ENCODE measurements at places on chromosomes 2 and 18.

DNA sequence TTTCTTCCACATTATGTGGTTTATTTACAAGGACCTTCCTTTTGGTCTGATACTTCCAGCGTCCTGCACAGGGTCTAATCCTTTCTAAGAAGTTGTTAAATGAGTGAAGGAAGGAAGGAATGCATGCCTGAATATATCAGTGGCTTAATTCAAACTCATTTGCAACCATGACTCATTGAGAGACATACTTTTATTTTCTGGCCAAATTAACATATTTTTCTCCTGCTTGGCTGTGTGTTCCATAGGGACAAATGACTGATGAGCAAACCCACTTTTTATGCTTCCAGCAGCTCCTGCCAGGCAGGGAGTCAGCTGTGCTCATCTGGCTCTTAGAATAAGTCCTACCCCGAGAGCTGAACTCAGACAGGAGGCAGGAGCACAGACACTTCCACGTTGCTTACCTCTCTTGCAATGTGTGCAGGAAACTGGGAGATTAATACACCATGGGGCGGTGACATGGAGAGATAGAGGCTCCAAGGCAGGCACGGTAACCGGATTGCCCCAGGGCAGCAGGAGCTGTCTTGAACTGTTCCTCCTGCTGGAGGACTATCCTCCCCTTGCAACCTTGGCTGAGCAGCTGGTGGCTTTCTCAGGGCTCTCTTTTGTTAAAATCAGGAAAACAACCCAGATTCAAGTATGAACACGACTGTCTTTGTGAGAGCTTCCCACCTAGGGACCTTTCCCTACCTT, 667.5 kb upstream of the HS6ST1 start:
- DNase-seq = no peak

GRCh38 chr2:152410165-152410597, 75.2 kb downstream of the FMNL2 start:
- DNase-seq = no peak

GRCh38 chr2:24546669-24547068, 55.6 kb downstream of the NCOA1 start:
- no peak for DNase-seq

GRCh38 chr18:21064347-21064746, 47.3 kb downstream of the ROCK1 start:
- DNase-seq = no peak

- no peak for DNase-seq
Observed at GRCh38 chr2:54289917-54290316, 33.9 kb upstream of the TSPYL6 start.

GRCh38 chr2:168751104-168751740, 51.2 kb upstream of the NOSTRIN start:
- DNase-seq = peak; percentile 20

DNA sequence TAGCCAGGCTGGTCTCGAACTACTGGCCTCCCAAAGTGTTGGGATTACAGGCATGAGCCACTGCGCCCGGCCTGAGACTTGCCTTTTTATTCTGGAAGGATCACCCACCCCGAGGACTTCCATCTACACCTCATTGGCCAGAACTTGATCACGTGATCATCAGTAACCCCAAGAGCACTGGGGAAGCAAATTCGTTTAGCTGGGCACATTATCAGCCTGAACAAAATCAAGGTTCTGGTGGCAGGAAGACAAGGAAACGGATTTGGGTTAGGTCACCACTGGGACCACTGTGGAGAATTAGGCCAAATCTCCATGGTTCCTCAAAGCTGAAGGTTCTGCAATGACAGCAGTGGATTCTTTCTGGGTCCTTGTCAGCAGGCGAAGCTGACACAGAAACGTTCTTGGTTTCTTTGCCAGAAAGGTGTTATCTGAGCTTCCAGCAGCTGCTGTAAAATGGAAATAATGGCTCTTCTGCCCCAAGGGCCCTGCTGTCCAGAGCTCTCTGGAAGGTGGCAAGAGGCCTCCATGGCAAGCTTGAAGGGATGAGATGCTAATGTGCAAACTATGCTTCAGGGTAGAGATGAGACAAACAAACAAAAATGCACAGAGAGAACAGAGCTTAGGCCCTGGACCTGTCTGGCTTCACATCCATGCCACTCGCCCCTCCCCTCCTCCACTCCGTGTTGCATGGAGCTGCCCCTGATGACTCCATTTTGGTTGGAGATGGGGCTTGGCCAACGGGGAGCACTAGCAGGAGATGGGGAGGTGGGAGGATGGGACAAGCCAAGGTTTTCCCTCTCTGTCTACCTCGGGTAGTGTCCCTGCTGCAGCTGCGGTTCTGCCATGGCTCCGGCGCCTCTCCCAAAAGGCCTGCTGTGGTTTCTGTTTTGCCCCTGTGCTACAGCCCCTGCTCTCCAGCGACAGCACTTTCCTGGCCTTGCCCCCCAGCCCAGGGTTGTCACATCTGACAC, 28.4 kb downstream of the TMEM177 start:
- no peak for DNase-seq

DNA sequence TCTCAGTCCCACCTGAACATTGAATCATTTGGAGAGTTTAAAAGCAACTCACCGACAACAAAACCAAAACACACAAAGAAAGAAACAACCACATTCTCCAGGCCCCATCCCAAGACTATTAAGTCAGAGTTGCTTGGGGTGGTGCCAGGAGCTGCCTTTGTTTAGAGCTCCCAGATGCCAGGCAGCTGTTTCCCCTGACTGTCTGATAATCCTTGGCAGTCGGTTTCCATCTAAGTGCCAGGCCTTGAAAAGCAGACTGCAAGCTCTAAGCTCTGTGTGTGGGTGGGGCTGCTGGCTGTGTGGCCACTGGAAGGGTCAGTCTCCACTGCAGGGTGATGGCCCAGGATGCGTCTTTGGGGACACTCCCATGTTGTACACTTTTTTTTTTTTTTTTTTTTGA, 255.3 kb upstream of the AGAP1 start:
- no peak for DNase-seq

DNA sequence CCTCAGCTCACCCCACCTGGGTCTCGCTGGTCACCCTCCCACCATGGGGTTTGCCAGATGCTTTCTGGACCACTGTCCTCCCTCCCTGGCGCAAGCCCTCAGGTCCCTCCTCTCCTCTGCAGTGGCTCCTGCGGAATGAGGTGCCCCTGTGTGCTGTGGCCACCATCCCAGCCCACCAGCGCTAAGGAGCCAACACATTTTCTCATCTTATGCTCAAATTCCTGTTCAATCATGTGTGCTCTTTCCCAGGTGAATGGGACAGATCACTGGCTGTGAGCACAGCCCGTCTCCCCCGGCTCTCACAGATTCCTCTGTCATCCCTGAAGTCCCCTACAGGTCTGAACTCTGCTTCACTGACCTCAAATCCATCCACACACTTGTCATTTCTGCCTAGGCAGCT, 15.2 kb upstream of the CCDC74B start:
- no peak for DNase-seq

GRCh38 chr2:30197570-30198192, 33.7 kb upstream of the LBH start:
- no peak for DNase-seq

DNA sequence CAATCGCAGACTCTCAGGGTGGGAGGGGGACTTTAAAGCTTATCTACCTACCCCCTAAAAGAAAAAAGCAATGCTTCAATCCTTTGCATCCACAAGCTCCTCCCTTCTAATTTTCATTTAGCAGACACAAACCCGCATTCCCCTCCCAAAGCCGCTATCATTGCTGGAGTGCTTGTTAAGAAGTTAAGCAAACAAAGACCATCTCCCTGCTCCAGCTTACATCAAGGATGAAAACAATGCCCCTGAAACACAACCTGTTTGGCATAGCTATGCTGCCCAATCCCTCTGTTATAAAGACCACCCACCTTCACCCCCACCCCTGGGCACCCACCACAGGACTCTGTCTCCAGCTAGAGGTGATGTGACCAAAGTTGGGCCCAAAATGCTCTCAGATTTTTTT, 33.0 kb downstream of the REEP1 start:
- no peak for DNase-seq

GRCh38 chr2:172725746-172726145, 9.9 kb upstream of the RAPGEF4 start:
- no peak for DNase-seq

DNA sequence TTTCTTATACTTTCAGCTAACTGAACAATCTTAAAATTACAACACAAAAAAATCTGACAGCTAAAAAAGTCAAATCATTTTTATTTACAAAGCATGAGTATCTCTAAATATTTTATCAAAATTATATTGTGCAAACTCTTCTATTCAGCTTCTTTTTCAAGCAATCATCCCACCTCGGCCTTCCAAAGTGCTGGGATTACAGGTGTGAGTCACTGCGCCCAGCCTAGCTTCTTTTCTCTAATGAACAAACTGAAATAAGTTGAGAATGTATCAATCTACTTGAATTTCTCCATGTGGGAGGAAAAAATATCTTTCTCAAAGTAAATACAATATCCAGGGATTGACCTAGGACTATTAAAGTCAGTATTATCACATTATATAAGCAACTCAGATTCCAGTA, 14.9 kb downstream of the NDUFS1 start:
- DNase-seq = no peak

DNA sequence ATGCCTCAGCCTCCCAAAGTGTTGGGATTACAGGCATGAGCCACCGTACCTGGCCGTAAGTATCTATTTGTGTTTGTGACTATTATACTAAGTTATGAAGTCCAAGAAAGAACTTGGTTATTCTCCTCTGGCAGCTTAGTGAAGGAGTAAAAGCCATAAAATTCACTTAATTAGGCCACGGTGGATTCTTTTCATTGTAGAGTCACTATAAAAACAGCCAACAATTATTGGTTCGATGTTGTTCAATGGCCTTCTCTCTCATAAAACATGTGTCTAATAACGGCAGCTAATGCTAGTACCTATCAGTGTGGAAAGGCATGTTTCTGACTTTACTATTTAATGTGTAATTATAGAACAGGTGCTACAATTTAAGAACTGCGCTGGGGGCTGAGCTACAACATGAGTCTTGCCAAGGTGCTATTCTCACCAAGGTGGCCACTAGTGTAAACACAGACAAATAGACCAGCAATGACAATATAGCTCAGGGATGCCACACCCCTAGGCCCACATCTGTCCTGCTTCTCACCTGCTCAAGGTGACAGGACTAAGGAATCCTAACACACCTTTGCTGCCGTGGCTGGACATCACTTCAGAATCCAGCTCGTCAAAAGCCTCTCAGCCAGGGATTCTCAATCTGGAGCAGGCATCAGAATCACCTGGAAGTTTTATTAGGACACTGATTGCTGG, 17.2 kb downstream of the ATP8B1 start:
- DNase-seq = no peak

- no peak for DNase-seq
Observed at GRCh38 chr2:28619213-28620196, 123.6 kb downstream of the PLB1 start.

DNA sequence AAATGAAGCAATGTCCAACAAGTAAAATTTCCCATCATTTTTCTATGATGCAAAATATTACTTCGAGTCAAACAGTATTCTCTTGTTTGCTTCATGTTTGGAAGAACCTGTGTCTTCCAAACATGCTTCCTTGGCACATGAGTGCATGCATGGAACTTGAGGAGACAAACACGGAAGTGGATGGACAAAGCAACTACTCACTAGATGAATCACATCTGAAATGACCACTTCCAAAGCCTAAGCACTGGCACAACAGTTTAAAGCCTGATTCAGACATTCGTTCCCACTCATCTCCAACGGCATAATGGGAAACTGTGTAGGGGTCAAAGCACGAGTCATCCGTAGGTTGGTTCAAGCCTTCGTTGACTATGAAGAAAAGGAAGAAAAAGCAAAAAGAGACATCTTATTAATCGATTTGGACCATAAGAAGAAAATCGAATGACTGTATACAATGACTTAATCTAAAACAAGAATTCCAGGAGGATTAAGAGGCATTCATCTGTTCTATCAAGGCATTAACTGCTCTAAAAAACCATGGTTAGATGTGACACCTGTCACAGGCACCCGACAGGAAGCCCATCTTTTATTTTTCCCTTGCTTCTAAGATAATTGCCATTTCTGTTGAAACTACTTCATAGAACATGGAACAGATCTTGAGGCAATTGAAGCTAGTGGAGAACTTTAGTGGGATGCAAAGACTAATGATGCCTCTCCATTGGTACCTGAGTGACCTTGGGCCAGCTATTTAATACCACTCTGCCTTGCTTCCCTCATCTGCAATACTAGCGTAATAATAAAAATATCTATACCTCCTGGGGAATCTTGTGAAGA, 56.0 kb downstream of the ATIC start:
- DNase-seq = no peak

GRCh38 chr2:42028571-42029148, 19.2 kb upstream of the PKDCC start:
- no peak for DNase-seq

DNA sequence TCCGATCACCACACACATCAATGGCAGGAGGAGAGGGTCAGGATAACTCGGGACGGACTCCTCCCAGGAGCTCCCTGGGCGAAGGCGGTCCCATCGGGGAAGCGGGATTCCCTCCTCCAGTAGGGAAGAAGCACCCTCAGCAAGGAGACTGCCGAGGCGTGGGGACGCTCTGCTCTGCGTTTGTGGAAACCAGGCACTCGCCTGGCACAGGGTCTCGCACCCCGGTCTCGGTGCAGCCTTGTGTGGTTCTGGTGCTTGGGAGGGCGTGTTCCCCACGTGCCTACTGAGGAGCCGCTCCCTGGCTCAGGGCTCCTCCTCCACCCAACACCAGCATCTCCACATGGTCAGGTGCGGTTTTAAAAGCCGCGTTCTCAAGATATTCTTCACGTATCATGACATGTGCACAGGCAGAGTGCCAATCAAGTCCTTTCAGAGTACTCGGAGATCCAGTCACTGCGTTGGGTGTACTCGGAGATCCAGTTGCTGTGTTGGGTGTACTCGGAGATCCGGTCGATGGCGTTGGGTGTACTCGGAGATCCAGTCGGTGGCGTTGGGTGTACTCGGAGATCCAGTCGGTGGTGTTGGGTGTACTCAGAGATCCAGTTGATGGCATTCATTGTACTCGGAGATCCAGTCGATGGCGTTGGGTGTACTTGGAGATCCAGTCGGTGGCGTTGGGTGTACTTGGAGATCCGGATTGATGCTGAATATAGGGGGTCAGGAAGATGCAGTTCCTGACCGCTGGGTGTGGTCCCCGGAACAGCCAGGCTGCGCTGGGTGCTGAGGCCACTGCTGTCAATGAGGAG, 117.5 kb downstream of the RTP5 start:
- no peak for DNase-seq

GRCh38 chr18:10032331-10033015, 118.7 kb downstream of the VAPA start:
- DNase-seq = no peak

- no peak for DNase-seq
Observed at GRCh38 chr2:72263776-72264060, 116.1 kb upstream of the CYP26B1 start.

DNA sequence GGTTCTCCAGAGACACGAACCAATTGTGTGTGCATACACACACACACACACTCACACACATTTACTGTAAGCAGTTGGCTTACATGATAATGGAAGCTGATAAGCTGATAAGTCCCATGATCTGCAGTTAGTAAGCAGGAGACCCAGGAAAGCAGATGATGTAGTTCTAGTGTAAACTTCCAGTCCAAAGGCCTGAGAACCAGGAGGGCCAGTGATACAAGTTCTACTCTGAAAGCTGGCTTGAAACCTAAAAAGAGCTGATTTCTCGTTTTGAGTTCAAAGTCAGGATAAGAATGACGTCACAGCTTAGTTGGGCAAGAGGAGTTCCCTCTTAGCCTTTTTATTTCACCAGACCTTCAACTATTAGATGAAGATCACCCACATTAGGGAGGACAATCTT, 558.8 kb upstream of the PIK3C3 start:
- DNase-seq = no peak

All from activated CD4-positive, alpha-beta T cell treated with anti-CD3 and anti-CD28 coated beads, Interleukin-2, amount 50 U/mL, for 48 hours (primary cell).